ENCODE measurements at places on chromosomes 12 and 14.
A peak's percentile ranks its signal among the peaks of the same experiment; 100 is the strongest.

DNA sequence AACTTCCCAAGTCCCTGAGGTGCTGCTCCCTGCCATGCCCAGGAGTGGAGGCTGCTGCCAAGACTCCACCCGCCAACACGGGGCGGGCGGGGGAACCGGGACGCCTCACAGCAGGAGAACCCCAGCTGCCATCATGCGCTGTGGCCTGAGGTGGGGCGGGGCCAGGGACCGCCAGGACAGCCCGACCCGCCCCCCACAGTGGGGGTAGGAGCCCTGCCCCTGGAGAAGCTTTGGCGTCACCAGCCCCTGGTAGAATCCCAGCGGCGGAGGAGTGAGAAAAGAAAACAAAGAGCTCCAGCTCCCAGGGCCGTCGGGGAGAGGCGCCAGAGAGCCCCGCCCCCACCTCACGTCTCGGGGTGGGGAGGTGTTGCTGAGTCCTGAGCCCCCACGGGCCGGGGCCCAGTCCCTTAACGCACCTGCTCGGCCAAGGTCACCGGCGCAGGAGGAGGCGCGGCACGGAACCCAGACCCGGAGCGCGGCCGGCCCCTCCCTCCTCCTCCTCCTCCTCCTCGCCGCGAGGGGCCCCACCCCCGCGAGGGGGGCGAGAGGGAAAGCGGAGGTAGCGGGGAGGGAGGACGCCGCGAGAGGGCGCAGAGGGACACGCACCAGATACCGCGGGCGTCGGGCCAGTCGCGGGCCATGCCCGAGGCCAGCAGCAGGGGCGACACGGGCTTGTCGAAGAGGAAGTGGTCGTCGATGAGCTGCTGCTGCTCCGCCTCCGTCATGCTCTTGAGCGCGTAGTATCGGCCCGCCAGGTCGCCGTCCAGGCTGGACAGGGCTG lies 1.8 kb downstream of the CKB start:
- peak; percentile 30 for DNase-seq

DNA sequence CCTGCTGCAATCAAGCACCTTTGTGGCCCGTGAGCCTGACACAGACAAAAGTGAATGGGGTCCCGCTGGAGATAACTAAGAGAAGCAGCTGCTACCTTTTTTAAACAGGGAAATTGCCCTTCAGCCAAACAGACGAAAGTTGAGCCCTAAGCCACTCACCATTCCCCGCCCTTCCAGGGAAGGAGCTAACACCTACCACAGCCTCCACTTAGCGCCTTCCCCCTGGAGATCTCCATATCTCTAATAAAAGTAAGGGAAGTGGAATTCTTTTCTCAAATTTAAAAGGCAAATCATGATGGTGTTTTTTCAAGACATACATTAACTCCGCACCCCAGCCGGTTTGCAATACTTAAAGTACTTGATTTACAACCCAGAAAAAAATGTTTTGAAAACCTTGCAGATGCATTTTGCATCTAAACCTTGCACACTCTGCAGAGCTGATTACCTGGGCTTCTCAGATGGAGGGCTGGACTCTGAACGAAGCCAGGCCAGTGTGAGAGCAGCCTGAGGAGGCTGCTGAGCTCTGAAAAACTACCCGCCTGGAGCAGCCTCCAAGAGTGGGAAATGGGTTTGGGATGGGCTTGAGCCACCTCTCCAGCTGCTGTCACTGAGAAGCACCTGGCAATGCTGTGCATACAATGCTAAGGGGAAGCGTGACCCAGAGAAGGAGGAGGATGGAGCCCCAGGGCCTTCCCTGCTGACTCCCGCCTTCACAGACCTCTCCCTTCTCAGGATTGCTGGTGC lies 10.0 kb downstream of the NUAK1 start:
- DNase-seq: no peak

DNA sequence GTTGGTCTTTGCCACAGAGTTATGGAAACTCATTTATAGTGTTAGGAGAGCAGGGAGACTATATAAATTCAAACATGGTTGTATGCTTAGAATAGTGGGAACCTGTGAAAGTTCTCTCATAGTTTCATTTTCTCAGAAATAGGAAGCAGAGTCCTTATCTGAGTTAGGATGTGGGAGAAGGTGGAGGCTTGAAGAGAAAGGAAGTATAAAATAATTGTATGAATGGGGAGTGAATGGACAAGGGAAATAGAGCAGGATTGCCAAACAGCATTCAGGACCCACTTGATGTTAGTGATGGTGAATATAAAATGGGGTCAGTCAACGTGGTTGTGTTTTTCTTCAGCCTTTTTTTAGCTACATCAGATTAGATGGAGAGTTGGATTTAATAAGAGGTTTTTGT lies 34.0 kb upstream of the TPH2 start:
- DNase-seq: no peak

DNA sequence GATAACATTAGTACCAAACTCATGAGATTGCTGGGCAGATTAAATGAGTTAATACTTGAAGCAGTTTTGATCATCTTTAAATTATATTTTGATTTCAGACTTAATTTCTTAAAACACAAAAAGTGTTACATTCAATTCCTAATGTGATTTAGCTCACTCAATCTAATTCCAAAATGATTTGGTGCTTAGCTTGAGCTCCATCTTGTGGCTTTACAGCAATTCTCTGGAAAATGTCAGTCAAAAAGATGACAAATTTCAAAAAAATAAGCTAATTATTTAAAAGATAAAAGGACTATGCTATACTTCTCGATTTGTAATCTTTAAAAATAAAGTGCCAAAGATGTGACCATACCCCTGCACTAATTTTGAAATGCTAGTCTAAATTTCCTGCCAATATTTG lies 10.1 kb downstream of the LLPH start:
- no peak for DNase-seq

- DNase-seq: no peak
These were observed 79.6 kb downstream of the OTX2 start for GRCh38 chr14:56730538-56731145.

Data from stimulated activated CD4-positive, alpha-beta T cell treated with anti-CD3 and anti-CD28 coated beads, Interleukin-2, amount 100 ng/mL, for 48 hours (primary cell).